ENCODE measurements at places on chromosomes 1 and 21. TPM values are rescaled to one million over a fixed set of nuclear protein-coding genes. Genes with fewer than 3 reads are reported as not detected.

The BACH1 gene
- 127 TPM for total RNA-seq

The NTNG1 gene
- 18.6 TPM for total RNA-seq

The TMEM222 gene
- total RNA-seq, result 16.8 TPM

DNA sequence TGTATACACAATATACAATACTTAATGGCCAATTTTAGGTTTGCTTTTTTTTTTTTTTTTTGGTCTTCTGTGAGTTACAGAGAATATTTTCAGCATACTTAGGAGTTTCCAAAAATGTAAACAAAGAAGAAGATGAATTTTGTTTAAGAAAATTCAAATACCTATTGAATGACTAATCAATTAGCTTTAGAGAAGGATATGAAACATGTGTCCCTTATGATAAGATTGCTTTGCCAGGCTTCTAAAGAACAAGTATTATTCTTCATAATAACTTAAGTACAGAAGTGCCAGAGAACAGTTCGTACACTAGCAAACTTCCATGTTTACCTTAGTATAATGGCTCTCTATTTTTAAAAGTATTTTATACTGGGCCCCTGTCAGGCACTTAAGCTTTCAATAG is 1191.0 kb upstream of the NCAM2 start:
- DNase-seq, result no peak

DNA sequence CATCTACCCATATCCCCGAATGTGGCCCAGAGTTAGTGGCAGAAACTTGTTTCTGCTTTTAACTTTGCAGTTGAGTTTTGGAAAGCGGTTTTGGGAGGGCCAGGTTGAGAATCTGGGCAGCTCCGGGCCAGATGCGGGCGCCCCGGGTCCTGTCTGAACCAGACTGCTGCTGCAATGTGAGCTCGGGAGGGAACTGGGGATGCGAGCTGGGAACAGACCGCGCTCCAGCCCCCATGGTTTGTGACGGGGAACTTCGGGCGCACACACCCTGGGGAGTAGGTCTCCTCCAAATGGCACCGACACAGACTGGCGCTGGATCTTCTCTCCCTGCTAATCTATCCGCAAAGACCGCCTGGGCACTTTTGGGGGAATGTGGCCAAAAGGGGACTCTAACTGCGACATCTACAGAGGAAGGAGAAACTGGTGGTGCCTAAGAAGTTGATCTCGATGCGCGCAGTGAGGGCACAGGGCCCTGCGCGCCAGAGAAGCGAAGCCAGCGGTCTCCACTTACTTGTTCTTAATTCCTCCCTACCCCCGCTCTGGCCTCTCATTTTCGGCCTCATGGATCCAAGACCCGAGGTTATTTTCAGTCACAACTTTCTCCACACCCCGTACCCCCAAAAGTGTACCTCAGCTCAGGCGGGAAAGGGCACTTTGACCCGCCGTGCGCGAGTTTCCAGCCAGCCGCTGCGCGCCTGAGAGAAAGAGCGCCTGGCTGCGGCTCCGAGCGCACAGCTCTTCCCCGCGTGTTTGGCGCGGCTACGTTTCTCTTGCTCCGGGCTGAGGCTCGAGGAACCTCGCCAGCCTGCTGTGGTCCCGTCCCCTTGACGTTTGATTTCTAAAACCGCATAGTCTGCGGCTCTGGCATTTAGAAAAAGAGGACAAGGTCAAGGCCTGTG is 411.0 kb upstream of the ESRRG start:
- DNase-seq, result no peak

- no peak for DNase-seq
These were observed 78.3 kb upstream of the KCNK2 start for GRCh38 chr1:215004121-215004827.

GRCh38 chr1:1066403-1067283 is 7.5 kb downstream of the RNF223 start:
- DNase-seq, result no peak

Data from occipital lobe (tissue), 3 donors.